ENCODE measurements at places on chromosomes 4 and X.
A peak's percentile ranks its signal among the peaks of the same experiment; 100 is the strongest.

- no peak for DNase-seq
Measured at GRCh38 chrX:7154041-7154597, 6.2 kb upstream of the PUDP start.

DNA sequence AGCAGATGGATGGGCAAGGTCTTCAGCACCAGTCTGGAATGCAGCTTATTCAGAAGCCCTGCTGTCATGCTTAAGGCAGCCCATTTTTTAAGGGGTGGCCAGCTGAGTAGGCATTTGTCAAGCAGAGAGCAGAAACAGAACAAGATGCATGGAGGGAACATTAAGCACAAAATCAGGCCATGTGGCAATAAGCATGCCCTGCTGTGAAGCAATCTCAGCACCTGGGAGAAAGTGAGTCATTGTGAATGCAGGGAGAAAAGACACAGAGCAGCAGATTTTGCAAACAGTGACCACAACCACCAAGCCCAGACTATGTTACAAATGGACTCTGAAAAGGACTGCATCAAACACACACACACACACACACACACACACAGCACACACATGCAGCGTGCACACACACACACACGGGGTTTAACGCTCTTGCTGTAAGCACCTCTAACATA is 94.1 kb upstream of the GALNT7 start:
- no peak for DNase-seq

DNA sequence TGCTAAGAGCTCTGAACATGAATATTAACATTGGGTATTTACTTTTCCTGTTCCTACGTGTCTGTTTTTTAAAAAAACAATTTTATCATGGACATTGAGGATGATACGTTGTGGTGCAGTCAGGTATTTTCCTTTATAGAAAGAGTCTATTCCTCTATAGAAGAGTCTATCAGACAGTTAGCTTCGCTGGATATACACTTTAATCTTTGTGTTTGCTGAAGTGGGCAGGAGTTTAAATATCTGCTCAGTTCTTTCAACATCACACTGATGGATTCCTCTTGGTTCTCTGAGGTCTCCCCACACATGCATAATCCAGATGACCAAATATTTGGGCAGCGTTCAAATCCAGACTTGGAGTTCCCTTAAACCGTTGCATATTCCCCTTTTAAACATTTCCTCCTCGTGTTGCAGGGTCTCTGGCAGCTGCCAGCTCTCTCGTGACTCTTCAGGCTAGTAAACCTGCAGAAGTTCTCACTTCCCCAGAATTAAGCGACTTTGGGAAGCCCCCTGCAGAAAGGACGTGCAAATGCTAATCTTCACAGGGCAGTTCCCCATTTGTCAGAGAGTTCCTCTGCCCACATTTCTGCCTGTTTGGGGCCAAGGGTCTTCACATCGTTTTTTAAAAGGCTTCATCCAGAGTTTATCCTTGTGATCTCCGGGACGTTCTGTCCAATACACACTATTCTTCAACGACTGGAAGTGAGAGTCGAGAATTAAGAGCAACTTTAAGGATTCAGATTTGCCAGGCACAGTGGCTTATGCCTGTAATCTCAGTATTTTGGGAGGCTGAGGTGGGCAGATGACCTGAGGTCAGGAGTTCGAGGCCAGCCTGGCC is 20.5 kb upstream of the DHRSX start:
- peak; percentile 64 for DNase-seq

DNA sequence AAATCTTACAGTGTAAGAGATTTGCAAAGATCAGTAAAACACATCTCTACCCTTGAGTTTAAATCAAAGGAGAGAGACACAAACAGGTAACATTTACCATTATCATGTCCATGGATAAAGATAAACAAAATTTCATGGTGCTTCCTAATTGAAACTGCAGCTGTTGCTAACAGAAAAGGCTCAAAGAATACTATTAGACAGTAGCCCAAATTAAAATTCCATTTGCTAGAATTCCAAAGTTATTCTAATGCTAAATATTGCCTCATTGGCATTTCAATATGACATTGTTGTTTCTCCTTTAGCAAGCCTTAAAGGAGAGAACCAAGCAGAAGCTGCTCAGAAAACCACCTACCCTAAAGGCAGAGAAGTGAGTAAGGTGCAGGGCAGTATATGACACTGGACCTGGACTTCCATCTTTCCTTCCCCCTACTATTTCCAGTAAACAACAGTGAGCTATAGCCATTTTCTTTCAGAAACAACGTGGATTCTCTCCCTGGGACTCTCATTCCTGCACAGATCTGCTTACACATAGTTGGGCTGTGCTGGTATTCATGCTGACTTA is 19.5 kb upstream of the ZCCHC13 start:
- no peak for DNase-seq

DNA sequence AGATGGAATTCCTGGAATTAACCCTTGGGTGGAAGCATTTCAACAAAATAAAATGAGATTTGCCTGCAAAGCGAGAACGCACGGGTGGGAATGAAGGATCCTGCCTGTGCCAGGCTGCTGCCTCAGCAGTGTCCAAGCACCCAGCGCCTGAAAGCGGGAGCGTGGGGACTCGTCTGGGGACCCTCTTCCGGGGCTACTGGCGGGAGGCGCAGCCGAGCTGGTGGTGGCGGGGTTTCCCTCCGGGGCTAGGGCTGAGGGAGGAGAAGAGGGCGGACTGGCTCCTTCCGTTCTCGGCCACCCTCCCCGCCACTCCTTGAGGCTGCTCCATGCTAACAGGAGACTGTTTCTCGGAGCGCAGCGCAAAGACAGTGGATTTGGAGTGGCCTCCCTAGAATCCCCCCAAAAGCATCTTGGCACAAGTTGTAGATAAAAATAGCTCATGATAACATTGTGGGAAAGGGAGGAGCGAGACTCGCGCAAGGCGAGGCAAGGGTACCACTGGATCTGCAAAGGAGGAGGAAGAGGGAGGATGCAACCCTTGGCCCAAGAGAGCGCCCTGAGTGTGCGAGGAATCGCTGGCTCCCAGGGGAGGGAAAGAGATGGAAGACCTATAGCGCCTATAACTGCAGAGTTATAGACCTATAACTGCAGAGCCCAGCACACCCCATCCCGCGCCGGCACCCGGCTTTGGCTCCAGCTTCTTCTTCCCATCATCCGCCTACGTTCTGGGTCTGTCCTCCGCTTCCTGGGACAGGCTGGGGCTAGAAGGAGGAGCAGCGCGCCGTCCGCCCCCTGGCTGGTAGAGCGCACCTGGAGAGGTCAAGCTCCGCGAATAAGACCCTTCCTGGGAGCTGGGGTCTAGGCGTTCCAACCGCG is 1.3 kb downstream of the HS3ST1 start:
- peak; percentile 79 for DNase-seq

DNA sequence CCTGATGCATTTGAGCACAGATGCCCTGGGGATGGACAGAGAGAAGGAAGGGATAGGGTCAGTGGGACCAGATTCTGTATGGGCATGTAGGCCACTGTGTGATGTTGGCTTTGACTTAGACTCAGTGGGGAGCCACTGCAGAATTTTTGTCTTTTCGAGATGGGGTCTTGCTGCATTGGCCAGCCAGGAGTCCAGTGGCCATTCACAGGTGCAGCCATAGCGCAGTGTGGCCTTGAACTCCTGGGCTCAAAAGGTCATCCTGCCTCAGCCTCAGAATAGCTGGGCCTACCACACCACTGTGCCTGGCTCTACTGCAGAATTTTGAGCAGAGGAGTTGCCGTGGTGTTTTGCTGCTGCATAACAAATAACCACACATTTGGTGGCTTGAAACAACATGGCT is 22.8 kb downstream of the TBC1D14 start:
- no peak for DNase-seq

DNA sequence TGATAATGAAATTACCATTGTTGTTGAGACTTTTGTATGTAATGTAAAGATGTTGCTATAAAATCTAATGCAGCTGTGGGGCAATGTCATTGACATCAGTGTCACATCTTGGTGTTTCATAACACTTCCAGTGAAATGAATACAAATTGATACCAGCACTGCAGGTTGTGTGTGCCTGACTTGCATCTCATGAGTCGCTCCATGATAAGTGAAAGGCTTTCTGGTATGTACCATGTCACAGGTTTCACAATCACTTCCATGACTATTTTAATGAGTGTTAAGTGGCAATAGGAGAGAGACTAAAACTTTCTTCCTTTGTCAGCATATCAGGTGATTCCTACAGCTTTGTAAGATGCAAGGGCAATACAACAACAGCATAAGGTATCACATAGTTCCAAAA is 94.4 kb downstream of the ABCB7 start:
- DNase-seq = no peak

- no peak for DNase-seq
Measured at GRCh38 chrX:12488220-12488619, 303.0 kb upstream of the PRPS2 start.

DNA sequence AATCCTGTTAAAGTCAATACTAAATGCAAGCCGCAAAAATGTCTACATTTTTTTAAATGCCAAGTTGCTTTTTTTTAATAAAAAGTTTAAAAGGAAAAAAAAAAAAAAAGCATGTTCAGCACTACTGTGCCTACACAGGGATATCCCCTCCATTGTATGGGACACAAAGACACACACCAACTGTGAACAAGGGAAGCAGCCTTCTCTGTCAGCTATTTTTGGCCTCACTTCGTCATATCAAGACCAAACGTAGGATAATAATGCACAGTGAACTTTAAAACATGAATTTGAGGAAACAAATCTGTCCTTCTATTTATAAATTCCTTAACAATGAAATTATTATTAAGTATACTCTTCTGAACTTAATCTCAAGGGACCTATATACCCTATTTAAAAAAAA is 4.4 kb downstream of the FBXW7 start:
- no peak for DNase-seq

GRCh38 chrX:107968623-107969022 is 13.5 kb downstream of the TEX13B start:
- no peak for DNase-seq

- DNase-seq = no peak
Measured at GRCh38 chr4:8230891-8231290, 31.8 kb downstream of the SH3TC1 start.

- DNase-seq = no peak
Measured at GRCh38 chrX:153459986-153460385, 10.4 kb downstream of the HAUS7 start.

- DNase-seq = no peak
Measured at GRCh38 chr4:175542786-175543185, 269.3 kb downstream of the GPM6A start.

- DNase-seq = no peak
Measured at GRCh38 chrX:28324321-28324721, 262.9 kb upstream of the IL1RAPL1 start.

Measured in spleen (tissue), 13 donors.